ENCODE measurements at places on chromosomes 12 and 14. TPM values are rescaled to one million over a fixed set of nuclear protein-coding genes. Genes with fewer than 3 reads are reported as not detected.
A peak's percentile ranks its signal among the peaks of the same experiment; 100 is the strongest.

- DNase-seq, result no peak
These were observed 95.1 kb downstream of the RPAP3 start for GRCh38 chr12:47610686-47611252.

GRCh38 chr14:94697773-94698556 lies 71.9 kb downstream of the GSC start:
- no peak for DNase-seq

DNA sequence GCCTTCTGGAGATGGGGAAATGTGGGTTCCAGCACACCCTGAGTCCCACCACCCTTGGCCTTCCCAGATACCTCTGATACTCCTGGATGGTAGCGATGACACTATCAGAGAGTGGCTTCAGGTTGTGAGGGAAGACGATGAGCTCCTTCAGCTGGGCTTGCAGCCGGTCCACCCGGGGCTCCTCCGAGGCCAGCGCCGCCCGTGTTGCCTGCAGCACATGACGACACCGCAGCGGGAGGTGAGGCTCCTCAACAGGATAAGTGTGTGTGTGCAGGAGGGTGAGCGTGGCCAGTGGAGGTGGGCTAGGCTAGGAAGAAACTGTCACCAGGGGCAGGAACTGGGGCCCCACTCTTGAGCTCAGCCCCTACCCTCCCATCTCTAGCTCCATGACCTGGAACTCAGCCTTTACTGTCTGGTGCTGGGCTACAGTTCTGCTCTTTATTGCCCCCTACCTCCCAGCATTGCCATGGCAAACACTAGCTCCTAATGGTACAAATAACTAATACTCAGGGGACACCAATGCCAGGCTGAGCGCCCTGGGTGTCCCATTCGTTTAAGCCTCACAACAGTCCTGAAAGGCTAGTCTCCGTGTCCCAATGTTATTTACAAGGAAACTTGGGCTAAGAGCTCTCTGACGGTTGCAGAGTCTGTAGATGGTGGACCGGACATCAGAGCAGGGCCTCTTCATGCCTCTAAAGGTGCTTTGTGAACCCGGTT lies 64.1 kb downstream of the SYNE3 start:
- peak; percentile 15 for DNase-seq

DNA sequence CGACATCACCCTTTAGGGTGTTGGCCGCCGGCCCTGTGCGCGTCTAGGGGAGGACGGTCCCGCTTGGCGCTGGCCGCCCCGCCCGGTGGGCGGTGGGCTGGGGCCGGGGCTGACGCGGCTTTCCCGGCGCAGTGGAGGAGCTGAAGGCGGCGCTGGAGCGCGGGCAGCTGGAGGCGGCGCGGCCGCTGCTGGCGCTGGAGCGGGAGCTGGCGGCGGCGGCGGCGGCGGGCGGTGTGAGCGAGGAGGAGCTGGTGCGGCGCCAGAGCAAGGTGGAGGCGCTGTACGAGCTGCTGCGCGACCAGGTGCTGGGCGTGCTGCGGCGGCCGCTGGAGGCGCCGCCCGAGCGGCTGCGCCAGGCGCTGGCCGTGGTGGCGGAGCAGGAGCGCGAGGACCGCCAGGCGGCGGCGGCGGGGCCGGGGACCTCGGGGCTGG lies 3.6 kb downstream of the TNFAIP2 start:
- DNase-seq, result no peak

GRCh38 chr12:8078398-8078797 lies 3.7 kb upstream of the NECAP1 start:
- peak; percentile 76 for DNase-seq

DNA sequence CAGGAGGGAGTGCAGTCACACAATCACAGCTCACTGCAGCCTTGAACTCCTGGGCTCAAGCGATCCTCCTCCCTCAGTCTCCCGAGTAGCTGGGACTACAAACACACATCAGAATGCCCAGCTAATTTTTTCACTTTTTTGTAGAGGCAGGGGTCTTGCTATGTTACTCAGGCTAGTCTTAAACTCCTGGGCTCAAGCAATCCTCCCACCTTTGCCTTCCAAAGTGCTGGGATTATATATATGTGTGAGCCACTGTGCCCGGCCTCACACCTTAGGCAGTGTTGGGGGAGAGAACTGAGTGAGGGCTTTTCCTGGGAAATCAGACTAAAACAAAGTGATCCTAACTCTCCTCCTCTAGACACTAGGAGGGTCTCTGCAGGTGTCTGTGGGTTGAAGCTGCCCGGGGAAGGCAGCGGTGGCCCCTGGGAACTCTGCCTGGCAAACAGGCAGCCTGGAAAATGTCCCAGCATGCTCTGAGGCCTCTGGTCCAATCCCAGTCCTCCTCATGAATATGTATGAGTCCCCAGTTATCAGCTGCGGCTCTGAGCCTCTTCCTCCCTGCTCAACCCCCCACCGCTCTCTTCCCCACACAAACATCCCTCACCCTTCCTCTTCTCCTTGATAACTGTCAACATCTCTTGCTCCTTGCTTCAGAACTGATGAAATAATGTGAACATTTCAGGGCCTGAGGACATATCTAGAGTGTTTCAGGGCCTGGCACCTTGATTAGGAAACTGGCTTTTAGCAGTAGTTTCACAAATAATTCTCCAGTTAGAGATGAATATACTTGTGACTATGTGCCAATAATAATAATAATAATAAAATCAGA lies 7.9 kb upstream of the NAA25 start:
- DNase-seq, result no peak

DNA sequence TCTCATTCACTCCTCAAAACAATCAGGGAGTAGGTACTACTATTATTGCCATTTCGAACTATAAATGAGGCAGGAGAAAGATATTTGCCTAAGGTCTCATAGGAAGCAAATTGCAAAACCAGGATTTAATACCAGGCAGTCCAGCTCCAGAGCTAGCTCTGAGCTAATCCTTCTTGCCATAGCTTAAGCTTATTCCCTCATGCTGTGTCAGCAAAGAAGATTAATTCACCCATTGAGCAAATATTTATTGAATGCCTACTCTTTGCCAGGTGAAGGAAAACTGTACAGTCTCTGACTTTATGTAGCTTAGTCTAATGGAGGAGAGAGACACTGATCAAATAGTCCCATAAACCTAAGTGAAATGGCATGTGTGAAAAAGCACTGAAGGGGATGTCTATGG lies 19.5 kb downstream of the KCNA5 start:
- no peak for DNase-seq

- DNase-seq, result no peak
These were observed 12.4 kb downstream of the PPP1R13B start for GRCh38 chr14:103834956-103835355.

GRCh38 chr12:109432842-109433304 lies 44.2 kb downstream of the KCTD10 start:
- DNase-seq, result peak; percentile 60

DNA sequence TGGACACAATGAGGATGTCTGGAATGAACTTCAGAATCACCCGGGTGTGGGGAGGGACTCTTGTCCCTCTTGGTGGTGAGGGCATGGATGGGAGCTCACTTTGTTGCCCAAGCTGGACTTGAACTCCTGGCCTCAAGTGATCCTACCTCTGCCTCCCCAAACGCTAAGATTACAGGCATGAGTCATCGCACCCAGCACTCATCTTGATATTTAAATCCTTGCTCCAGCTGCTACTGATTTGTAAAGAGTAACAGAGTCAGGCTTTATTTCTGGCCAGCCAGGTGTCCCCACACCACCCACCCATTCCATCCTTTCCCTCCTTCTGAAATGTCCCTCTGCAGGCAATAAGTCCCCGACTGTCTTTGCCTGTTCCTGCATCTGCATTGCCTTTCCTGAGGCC lies 4.9 kb downstream of the DDX54 start:
- DNase-seq, result peak; percentile 39

- DNase-seq, result peak; percentile 81
These were observed 69.2 kb downstream of the RASSF3 start for GRCh38 chr12:64679487-64680001.

DNA sequence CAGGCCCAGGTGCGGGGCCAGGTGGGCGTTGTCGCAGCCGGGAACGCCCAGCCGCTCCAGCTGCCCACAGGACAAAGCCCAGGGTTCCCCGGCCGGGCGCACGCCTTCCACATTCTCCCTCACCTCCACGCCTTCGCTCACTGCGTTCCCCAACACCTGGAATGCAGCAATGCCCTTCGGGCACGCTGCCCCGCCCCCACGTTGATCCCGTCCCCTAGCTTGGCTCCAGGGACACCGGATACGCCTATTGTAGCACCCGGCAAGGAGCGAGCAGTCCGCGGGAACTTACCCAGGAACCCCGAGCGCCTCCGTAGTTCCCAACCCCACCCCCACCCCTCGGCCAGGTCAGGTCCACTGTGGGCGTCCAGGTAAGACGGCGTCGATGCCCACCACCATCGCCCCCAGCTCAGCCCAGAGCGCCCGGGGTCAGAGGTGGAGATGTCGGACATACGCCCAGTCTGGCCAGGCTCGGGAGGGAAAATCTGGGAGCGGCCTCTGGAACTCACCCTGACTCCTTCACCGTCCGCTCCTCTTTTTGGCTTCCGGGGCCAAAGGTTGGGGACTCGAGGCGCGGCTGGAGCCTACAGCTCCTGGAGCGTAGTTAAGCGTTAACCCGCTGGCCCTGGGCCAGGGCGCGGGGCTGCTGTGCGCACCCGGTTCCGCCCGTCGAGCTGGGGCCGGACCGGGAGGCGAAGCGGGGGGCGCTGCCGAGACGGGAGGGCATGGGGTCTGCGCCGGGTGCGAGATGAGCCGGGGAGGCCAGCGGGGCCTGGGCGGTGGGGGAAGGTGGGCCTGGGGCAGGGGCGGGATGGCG lies 594 bp upstream of the CEP170B start:
- DNase-seq, result no peak

DNA sequence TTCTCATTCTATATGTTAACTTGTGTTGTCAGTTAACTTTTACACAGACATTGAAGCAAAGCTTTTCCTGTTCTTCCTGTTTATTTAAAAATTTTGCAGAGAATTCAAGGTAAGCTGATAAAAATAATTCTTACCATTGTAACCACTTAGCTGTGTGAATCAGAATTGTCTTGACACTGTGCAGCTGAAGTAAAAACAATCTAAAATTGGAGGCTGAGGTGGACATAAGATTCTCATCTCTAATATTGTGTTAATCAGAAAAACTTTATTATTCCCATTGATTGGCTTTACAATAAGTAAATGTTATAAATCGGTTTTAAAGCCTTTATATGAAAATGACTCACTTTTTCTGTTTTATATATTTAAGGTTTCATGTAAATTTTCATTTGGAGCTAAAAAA lies 240.3 kb upstream of the PLEKHG7 start:
- no peak for DNase-seq

GRCh38 chr14:71190770-71191374 lies 283.6 kb downstream of the PCNX1 start:
- no peak for DNase-seq

GRCh38 chr12:75592638-75593335 lies 81.4 kb upstream of the KRR1 start:
- DNase-seq, result no peak

GRCh38 chr14:64119500-64119899 lies 174.7 kb downstream of the ESR2 start:
- peak; percentile 38 for DNase-seq

GRCh38 chr12:27982951-27983350 lies 10.4 kb upstream of the PTHLH start:
- no peak for DNase-seq

- no peak for DNase-seq
These were observed 35.1 kb downstream of the SNAPC1 start for GRCh38 chr14:61797309-61797708.

DNA sequence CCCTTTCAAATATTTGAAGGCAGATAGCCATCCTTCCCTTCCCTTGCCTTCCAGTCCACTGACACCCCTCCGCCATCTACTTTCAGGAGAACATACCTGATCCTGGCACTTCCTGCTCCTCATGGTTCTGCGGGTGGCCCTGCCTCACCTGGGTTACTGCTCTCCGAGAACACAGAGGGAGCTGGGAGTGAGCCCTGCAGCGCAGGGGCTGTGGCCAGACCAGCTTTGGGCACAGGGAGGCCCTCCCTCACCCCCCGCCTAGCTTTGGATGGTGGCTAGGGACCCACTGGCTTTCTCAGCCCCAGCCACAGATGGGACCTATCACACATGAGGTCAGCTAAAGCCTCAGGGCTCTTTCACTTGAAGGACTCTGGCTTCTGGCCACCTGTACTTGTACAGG lies 12.4 kb downstream of the IQSEC3 start:
- no peak for DNase-seq

RIN3 gene
- 1.5 TPM for total RNA-seq

NELL2 gene
- total RNA-seq, result not detected

PLEKHD1 gene
- not detected for total RNA-seq

TARBP2 gene
- total RNA-seq, result 49.6 TPM

C12orf54 gene
- not detected for total RNA-seq

SNRPF gene
- total RNA-seq, result 10.8 TPM

ADCY6 gene
- 25.6 TPM for total RNA-seq

RNASE3 gene
- total RNA-seq, result not detected

LRCOL1 gene
- total RNA-seq, result not detected
